Left cardiac atrium (tissue), 4 donors: ENCODE measurements at places on chromosomes 16 and 17. TPM values are rescaled to one million over a fixed set of nuclear protein-coding genes. Genes with fewer than 3 reads are reported as not detected.

- no peak for DNase-seq
Measured at GRCh38 chr17:68853036-68853435, 102.2 kb downstream of the ABCA8 start.

GRCh38 chr16:66693149-66693548 is 3.4 kb downstream of the CMTM4 start:
- no peak for DNase-seq

GRCh38 chr17:80111702-80112470 is 10.5 kb downstream of the GAA start:
- no peak for DNase-seq

- no peak for DNase-seq
Measured at GRCh38 chr16:53064081-53064578, 9.3 kb downstream of the CHD9 start.

GRCh38 chr17:81870131-81870980 is 781 bp downstream of the ARHGDIA start:
- DNase-seq: peak; percentile 63

GRCh38 chr16:84356591-84357116 is 11.7 kb upstream of the ATP2C2 start:
- no peak for DNase-seq

GRCh38 chr17:41254861-41255260 is 323 bp upstream of the KRTAP9-9 start:
- DNase-seq: no peak

DNA sequence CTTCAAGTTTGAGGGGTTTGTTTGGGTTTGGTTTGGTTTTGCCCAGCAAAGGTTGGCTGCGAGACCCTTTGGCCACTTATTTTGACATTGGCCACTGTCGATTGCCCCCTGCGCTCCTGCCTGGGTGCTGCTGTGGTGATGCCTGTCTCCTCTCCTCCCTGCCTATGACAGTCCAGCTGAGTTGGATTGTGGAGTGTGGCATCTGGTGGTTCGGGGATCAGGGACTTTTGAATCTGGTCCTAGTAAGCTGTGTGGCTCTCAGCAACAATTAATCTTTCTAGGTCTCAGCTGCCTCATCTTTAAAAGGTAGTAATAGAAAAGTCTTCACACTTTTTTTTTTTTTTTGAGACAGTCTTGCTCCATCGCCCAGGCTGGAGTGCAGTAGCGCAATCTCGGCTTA is 27.1 kb downstream of the CDK5RAP3 start:
- no peak for DNase-seq

- no peak for DNase-seq
Measured at GRCh38 chr16:440627-441026, 15.2 kb downstream of the RAB11FIP3 start.

- DNase-seq: no peak
Measured at GRCh38 chr17:49746791-49747490, 17.0 kb downstream of the FAM117A start.

GRCh38 chr17:82441691-82442487 is 8.7 kb downstream of the CYBC1 start:
- no peak for DNase-seq

DNA sequence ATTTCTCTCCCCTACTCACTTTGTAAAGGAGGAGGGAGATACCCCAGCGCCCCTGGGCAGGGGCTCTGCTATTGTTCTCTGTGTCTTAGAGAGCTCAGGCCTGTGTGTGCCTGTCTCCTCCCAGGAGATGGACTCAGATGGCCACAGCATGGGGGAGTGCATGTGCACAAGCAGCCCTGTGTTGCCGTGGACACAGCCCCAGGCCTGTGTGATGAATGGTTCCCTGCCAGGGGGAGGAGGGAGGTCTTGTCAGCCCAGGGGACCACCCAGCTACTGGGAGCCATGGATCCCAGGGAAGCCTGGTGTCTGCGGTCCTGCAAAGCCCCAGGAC is 26.3 kb downstream of the GINS2 start:
- DNase-seq: peak; percentile 4

DNA sequence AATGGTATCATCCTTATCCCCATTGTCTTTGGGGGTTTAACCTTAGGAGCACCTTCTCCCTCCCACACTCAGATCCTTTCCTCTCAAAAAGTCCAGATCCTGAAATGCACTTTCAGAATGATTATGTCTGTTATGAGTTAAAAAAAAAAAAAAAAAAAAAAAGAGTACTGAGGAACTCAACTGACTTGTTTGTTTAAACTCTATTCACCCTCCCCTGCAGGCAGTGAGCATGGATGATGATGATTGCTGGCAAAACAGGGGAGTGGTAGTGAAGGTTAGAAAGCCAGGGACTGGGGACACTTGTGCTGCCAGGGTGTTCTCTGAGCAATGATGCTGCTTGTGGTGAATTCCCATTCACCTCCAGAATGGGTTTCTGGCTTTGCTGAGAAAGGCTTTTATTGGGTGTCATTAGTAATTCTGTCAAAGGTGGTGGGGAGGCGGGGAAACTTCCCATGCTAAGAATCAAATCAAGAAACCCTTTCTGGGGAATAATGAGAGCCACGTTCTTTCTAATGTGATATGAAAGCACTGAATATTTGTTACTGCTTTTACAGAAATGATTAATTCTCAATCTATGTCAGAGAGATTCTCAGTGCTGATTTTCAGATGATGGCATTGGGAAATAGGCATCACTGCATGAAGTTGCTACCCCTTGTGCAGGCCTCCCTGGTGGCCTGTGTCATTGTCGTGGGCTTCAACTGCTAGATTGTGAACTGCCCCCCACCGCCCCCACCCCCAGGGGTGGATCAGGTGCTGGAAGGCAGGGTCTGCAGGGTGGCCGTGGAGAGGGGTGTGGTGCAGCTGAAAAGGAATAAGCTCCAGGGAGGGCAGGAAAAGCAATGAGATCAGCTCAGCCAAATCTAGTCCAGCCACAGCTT is 14.1 kb downstream of the CCL4 start:
- no peak for DNase-seq

GRCh38 chr17:50264263-50265113 is 9.8 kb upstream of the TMEM92 start:
- no peak for DNase-seq

GRCh38 chr17:12402963-12403622 is 262.6 kb upstream of the MYOCD start:
- DNase-seq: no peak

DNA sequence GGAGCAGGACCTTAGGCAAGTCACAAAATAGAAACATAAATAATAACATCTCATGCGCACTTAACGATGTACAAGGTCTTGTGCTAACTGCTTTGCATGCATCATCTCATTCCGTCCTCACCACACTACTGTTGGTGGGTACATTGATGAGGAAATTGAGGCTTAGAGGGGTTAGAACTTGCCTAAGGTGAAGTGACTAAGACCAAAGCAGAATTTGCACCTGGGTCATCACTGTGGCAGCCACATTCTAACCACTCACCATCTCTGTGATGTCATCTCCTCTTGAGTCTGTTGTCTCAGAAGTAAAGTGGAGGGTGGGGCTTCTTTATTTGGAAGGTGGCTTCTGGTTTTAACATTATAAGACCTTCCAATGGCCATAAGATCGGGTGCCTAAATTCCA is 20.4 kb upstream of the TRIM25 start:
- DNase-seq: no peak

DNA sequence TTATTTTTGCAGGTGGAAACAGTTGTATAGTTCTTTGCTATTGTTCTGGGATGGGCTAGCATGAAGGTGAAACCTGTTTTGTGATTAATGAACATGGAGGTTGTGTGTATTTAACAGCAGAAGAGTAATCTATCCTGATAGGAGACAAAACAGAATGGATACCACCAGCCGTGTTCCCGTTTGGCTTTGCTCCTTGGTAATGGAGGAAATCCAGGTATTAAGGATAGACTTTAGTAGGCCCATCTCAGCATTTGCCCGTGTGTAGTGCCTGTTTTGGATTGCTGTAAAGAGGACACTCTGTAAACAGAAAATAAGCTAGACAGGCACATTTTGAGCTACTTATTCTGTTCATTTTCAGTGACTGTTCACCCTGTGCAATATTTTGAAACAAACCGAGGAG is 215.1 kb downstream of the RBFOX1 start:
- no peak for DNase-seq

DNA sequence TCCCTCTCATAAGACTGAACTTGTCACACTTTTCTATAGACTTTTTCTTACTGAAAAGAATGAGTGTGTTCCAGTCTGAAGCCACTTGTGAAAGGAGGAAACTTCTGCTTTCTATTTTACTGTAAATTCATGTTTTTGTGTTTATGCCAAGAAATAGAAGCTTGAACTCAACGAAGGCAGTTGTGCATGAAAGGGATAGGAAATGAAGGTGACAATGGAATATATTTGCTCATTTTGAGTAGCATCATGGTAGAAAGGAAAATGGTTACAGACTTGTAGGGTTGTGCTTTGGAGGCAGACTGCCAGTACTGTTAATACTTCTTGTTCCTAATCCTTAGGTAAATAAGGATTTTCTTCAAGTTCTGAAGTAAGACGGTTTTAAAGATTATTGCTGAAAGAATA is 8.1 kb downstream of the CLTC start:
- no peak for DNase-seq

GRCh38 chr17:79907217-79907715 is 68.0 kb upstream of the CBX4 start:
- no peak for DNase-seq

DNA sequence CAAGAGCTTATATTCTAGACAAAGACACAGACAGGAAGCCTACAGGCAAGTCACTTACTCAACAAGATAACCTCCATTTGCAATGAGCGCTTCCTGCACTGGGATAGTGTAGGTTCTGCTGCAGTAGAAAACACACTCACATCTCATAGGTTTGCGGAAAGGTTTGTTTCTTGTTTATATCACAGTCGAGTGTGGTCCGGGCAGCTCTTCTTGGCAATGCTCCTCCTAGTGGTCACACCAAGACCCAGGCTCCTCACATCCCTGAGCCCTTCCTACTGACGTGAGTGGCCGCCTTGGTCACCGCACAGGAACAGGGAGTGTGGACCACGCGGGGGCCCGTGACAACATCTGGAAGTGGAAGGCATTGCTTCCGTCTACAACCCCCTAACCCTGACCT is 48.0 kb upstream of the RBFOX3 start:
- no peak for DNase-seq

DNA sequence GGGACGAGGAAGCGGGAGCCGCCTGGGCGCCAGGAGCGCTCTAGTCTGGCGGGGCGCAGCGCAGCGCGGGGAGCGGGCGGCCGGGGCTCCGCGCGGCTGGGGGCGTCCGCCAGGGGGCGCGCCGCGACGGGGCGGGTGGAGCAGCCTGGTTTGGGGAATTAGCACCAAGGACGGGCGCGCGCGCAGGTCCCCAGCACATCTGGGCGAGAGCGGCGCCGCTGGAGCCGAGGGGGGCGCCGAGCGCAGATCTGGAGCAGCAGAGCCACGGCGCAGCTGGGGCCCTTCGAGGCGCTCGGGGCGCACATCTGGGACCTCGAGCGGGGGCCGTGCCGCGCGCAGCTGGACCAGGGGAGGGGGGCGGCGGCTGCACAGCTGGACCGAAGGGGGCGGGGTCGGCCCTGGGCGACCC is at the start of gene NXPH3:
TSS of gene NXPH3 (plus strand) at position 193 of the 409 bp plus-strand sequence. CDS start 349 bp downstream, outside the sequence.
- peak; percentile 73 for DNase-seq

- peak; percentile 29 for DNase-seq
Measured at GRCh38 chr17:6936370-6937028, 59.4 kb upstream of the ALOX12 start.

DNA sequence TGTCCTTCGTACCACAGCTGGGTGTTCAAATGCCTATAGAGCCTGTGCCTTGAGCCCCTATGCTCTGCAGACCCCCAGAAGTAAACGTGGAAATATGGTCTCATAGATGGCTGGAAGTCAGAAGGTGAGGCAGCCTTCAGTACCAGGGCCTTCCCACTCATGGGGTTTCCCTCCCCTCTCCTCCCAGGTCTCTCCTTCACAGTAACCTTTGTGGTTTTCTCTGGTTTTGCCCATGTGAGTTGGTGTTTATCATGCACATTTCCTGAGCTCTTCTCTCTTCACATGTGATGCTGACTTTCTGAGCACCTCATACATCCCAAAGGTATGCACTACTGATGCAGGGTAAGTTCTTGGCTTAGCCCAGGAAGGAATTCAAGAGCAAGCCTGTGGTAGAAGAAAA is 35.4 kb downstream of the TMEM114 start:
- no peak for DNase-seq

DNA sequence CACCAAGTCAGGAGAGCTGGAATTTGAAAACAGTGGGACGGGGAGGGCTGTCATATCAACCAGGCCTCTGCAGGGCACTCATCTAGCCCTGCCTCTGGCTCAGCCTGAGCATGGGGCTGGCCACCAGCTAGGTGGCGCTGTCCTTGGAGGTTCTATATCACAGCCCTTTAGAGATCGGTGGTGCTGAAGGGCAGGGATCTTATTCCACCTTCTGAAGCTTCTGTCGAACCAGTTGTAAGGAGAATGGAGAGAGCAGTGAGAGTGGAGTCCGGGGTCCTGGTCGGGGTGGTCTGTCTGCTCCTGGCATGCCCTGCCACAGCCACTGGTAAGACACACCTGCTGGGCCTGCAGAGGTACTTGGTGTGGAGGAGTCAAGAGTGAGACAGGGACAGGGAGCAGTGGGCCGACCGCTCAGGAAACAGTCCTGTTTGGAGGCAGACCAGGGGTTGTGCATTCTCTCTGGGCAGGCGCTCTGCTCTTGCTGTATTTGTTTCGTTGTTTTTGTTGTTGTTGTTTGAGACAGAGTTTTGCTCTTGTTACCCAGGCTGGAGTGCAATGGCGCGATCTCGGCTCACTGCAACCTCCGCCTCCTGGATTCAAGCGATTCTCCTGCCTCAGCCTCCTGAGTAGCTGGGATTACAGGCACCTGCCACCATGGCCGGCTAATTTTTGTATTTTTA is at the start of gene CES3:
TSS of gene CES3 (plus strand) at position 202 of the 680 bp plus-strand sequence. CDS start at position 244, 42 bp downstream.
- DNase-seq: peak; percentile 60

GRCh38 chr16:69329369-69330285 is 761 bp downstream of the PDF start:
- peak; percentile 41 for DNase-seq

- no peak for DNase-seq
Measured at GRCh38 chr17:64378890-64379354, 11.7 kb downstream of the PECAM1 start.

The ALDH3A2 gene
- 38.3 TPM for total RNA-seq

The CLEC3A gene
- not detected for total RNA-seq

The TNK1 gene
- 1.9 TPM for total RNA-seq

The CSF3 gene
- not detected for total RNA-seq

The SP6 gene
- 0.24 TPM for total RNA-seq

The CRYBA1 gene
- not detected for total RNA-seq

The GRAPL gene
- 2.8 TPM for total RNA-seq

The KRTAP16-1 gene
- not detected for total RNA-seq

The MARCHF10 gene
- total RNA-seq: not detected

The HEATR9 gene
- total RNA-seq: not detected

The RDM1 gene
- not detected for total RNA-seq

The EFCAB5 gene
- 0.09 TPM for total RNA-seq

The PPP1R27 gene
- not detected for total RNA-seq

The DOC2A gene
- total RNA-seq: 0.63 TPM

The SEZ6 gene
- total RNA-seq: 0.31 TPM

The CES4A gene
- 5.2 TPM for total RNA-seq

The PSMD3 gene
- 92.8 TPM for total RNA-seq

The SKAP1 gene
- total RNA-seq: 0.31 TPM

The KRTAP4-5 gene
- not detected for total RNA-seq

The GABARAPL2 gene
- 180 TPM for total RNA-seq

The GINS3 gene
- total RNA-seq: 5.6 TPM

The IFI35 gene
- total RNA-seq: 23.7 TPM

The TEX14 gene
- total RNA-seq: not detected

The STH gene
- total RNA-seq: not detected
